ENCODE measurements at places on chromosomes 5 and 9. TPM values are rescaled to one million over a fixed set of nuclear protein-coding genes. Genes with fewer than 3 reads are reported as not detected.
A peak's percentile ranks its signal among the peaks of the same experiment; 100 is the strongest.

Gene PCDHGB7
- total RNA-seq: 5.2 TPM

Gene SMIM33
- total RNA-seq: not detected

- H3K36me3 ChIP-seq: no peaks in the 10 kb centered on the region
- no peak for DNase-seq
- no peaks in the 10 kb centered on the region for H3K4me1 ChIP-seq
- H3K27me3 ChIP-seq: no peaks in the 10 kb centered on the region
Measured at GRCh38 chr5:76893294-76893693, 43.5 kb downstream of the S100Z start.

DNA sequence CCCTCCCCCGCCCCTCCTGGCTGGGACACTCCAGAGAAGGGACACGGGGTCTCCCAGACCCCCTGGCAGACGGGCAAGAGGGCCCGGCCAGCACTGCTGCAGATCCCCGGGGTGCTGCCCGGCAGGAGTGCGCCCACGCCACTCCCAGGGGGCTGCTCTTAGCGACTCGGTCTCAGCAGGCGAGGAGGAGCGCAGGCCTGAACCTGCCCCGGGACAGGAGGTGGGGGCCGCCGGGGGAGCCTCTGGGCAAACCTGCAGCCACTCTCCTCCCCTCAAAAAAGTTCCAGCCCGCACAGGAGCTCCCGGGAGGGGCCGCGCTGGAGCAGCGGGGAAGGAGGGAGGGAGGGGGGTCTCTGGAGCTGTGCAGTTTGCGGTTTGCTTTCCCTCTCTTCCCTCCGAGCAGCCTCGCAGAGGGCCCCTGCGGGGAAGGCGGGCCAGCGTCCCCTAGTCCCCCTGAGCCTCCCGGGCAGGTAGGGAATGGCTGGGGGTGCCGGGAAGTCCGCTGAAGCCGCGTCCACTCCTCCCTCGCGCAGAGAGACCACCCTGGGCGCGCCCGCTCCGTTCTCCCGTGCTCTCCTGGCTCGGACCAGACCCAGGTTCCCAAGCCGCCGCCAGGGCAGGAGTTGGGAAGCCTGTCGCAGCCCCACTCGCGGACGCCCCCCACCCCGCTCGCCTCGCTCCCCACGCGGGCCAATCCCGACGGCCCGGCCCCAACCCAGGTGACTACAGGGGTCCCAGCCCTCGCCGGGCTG lies 44.2 kb downstream of the NACC2 start:
- no peak for DNase-seq
- H3K4me3 ChIP-seq: peak overlapping the region; percentile 42
- peaks cover 87% of the 10 kb centered on the region for H3K4me1 ChIP-seq

- H3K4me3 ChIP-seq: no peak overlapping the region
- peaks cover 18% of the 10 kb centered on the region for H3K4me1 ChIP-seq
- H3K36me3 ChIP-seq: peaks cover 26% of the 10 kb centered on the region
- DNase-seq: no peak
Measured at GRCh38 chr5:150542933-150543445, 35.1 kb downstream of the NDST1 start.

- no peaks in the 10 kb centered on the region for H3K36me3 ChIP-seq
- H3K27me3 ChIP-seq: no peaks in the 10 kb centered on the region
- no peak overlapping the region for H3K4me3 ChIP-seq
Measured at GRCh38 chr9:37336150-37336549, 86.3 kb upstream of the GRHPR start.

- peaks cover 9% of the 10 kb centered on the region for H3K4me1 ChIP-seq
- DNase-seq: no peak
- no peak overlapping the region for H3K27ac ChIP-seq
Measured at GRCh38 chr9:135978642-135979546, 17.7 kb upstream of the UBAC1 start.

DNA sequence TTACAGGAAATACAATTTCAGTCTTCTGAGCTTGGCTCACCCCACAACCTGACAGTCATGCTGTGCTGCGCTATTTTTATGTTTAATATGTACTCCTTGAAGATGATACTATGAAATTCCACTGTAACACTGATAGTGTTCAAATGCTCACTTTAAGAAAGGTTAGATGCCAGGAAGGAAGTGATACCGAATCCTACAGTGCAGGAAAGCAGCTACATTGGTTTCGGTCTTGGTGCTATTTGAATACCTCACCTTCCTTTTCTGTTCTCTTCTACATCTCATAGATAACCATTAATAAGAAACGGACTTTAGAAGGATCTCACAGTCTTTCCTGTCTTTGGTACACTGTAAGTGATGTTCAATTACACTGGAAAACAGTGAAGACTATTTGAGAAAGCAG lies 117.6 kb downstream of the SEMA5A start:
- H3K27ac ChIP-seq: no peak overlapping the region
- no peaks in the 10 kb centered on the region for H3K36me3 ChIP-seq
- no peaks in the 10 kb centered on the region for H3K27me3 ChIP-seq
- H3K4me3 ChIP-seq: no peak overlapping the region
- no peak for DNase-seq
- no peaks in the 10 kb centered on the region for H3K4me1 ChIP-seq

All from esophagus squamous epithelium (tissue), 5 donors.